Left colon (tissue), 2 donors: ENCODE measurements at places on chromosomes 2 and 18. TPM values are rescaled to one million over a fixed set of nuclear protein-coding genes. Genes with fewer than 3 reads are reported as not detected.
A peak's percentile ranks its signal among the peaks of the same experiment; 100 is the strongest.

C2orf81 gene
- total RNA-seq, result 0.49 TPM

CFAP65 gene
- total RNA-seq, result 0.76 TPM

CABYR gene
- total RNA-seq, result 0.47 TPM

C2orf76 gene
- 5.3 TPM for total RNA-seq

REG3A gene
- total RNA-seq, result not detected

NHEJ1 gene
- 56.1 TPM for total RNA-seq

SLC38A11 gene
- total RNA-seq, result 3.7 TPM

DNA sequence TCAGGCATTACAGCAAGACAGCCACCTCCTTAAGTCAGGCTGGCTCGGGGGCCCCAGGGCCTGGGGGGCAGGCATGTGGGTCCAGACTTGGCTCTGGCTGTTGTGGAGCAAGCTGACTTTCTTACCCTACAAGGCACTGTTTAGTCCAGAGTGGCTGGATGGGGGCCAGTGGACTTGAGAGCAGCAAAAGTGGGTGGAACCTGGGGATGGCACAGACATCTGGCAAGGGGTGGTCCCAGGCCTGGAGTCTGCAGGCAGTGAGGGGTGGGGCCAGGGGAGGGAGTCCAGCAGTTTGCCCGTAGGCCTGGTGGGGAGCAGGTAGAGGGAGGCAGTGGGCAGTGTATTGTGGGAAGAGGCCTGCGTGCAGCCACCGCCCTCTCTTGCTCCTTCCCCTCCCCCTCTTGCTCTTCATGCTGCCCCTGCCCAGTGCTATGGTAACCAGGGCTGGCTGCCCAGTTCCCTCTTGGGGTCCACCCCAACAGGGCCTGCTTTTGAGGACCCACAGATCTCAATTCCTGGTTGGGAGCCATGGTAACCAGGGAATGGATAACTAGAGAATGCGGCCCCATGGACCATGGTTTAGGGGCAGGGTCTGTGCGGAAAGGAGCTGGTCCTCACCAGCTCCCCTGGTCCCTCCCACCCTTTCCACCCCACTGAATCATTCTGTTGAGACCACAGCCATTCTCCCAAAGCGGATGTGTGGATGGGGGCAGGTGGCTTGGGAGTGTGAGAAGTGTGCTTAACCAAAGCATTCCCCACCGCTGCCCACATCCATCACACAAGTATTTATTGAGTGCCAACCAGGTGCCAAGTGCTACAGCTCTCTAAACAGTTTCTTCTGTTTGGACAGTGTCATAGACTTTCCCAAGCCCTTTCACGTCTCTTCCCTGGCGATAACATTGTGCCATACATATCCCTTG, 19.3 kb downstream of the SPEG start:
- DNase-seq, result peak; percentile 94

- no peak for DNase-seq
Observed at GRCh38 chr2:195475336-195475735, 181.7 kb upstream of the SLC39A10 start.

- DNase-seq, result no peak
Observed at GRCh38 chr18:32674491-32674890, 98.3 kb downstream of the KLHL14 start.

GRCh38 chr2:216839688-216840087, 20.2 kb downstream of the TNP1 start:
- no peak for DNase-seq

DNA sequence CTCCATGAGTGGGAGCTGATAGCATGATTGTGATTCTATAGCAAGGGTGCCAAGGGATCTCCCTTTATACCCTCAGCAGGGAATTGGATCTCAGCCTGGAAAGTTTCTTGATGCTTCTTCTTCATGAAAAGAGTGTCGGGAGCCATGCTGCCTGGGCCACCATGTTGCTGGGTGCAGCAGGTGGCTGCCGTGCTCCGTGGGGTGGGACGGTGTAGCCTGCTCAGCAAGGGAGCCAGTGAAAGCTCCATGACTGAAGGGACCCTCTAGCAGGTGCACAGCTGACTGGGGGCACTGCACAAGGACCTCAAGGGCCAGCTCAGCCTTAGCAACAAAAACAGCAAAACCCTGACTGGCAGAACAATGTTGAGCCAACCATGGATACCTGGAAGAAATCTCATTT, 368.9 kb upstream of the HS6ST1 start:
- no peak for DNase-seq

- peak; percentile 36 for DNase-seq
Observed at GRCh38 chr2:226799976-226800940, 638 bp upstream of the IRS1 start.

GRCh38 chr2:1837022-1837421, 92.7 kb upstream of the PXDN start:
- no peak for DNase-seq

GRCh38 chr2:65724336-65724735, 291.9 kb upstream of the SPRED2 start:
- no peak for DNase-seq

DNA sequence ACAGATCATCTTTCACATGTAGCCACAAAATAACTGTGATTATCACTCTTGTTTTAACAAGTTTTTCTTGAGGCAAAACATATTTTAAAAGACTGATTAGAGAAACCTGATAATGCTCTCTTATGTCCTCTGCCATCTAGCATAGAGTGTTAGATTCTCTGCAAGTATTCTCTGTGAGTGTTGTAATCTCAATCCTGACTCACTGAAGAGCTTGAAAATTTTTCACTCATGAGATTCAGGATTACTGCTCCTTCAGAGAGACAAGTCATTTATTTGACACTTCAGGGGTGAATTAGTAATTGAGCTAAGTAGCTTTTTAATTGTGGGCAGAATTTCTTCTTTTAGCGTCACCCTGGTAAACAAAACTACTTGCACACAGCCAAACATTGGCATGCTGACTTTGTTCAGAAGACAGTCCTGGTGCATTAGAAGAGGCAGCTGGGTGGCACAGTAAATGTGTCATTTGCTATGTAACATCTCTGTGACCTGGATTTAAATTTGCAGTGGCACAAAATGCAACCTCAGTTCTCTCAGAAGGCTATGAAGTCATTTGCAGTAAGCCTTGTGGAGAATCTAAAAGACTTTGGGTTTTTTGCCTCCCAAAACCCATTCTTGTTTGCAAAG, 172.9 kb downstream of the LRP1B start:
- no peak for DNase-seq

DNA sequence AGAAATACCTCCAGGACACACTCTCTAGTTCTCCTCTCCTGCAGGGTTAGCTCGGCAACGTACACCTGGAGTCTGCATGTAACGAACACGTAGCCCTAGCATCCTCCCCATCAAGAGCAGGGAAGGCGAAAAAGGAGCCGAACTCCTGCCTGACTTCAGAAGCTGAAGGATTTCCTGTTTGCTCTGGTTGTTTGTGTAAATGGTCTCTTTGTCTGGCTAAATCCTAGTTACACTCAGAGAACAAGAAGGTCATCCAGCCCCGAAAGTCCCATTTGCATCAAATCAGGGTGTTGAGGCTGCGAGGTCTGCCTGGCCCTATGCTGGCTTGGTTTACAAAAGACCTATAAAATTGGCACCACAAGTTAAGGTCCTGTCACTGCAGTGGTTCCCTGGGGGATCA, 66.4 kb upstream of the POMC start:
- no peak for DNase-seq

- no peak for DNase-seq
Observed at GRCh38 chr2:152453129-152453911, 118.3 kb downstream of the FMNL2 start.
